NCI-H2171 treated with DMSO at 0.1 percent for 48 hours (cell line): ENCODE measurements at places on chromosomes 12 and 14.

DNA sequence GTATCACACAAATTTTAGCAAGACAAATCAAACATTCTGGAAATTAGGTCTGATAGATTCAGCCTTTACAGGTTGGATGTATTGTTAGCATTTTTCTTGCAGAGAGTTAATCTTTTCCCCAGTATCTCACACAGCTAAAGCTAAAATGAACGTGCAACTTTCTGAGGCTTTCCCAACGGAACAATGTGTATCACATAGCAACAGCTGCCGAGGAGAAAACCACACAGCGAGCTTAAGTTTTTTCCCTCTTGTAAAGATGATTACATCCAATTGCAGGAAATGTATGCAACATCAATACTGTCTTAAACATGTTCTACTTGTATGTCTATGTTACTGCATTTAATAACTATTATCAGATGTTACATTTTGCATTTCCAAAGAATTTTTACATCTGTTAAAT is 182.2 kb downstream of the CCDC59 start:
- peak; percentile 74 for DNase-seq

GRCh38 chr12:33431648-33432047 is 8.0 kb downstream of the SYT10 start:
- DNase-seq, result no peak

DNA sequence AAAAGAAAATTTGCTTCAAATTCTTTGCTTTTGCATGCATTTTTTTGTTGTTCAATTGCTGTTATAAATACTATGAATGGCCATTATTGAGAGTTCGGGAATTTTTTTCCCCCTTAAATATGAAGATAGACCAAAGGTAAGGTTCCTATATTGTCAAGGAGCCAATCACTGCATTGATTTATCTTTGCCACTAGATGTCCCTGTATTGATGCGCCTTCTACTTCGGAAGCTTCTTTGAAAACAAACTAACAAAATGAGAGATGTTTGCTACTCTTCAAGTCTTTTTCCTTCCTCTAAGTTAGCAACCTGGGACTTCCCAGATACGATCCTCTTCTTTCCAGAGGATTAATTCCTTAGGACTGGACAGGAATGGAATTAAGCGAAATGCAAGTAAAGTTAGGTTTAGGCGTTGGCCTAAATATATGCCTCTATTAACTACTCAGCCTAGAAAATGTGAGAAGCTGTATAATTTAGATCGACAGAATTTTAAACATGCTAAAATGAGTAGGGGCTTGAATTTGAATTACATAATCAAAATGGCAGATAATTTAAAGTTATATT is 318.1 kb downstream of the AEBP2 start:
- peak; percentile 45 for DNase-seq

- no peak for DNase-seq
Observed at GRCh38 chr12:24851341-24851740, 97.6 kb downstream of the BCAT1 start.

- DNase-seq, result no peak
Observed at GRCh38 chr14:96799489-96800054, 2.4 kb downstream of the VRK1 start.

GRCh38 chr14:80491131-80491530 is 279.8 kb upstream of the DIO2 start:
- no peak for DNase-seq

- DNase-seq, result no peak
Observed at GRCh38 chr12:29692237-29692636, 91.5 kb downstream of the TMTC1 start.

- DNase-seq, result no peak
Observed at GRCh38 chr12:131074221-131075083, 120.7 kb downstream of the ADGRD1 start.

GRCh38 chr12:86143162-86143561 is 113.0 kb downstream of the MGAT4C start:
- no peak for DNase-seq

GRCh38 chr12:96466939-96467751 is 22.2 kb upstream of the CFAP54 start:
- DNase-seq, result no peak

DNA sequence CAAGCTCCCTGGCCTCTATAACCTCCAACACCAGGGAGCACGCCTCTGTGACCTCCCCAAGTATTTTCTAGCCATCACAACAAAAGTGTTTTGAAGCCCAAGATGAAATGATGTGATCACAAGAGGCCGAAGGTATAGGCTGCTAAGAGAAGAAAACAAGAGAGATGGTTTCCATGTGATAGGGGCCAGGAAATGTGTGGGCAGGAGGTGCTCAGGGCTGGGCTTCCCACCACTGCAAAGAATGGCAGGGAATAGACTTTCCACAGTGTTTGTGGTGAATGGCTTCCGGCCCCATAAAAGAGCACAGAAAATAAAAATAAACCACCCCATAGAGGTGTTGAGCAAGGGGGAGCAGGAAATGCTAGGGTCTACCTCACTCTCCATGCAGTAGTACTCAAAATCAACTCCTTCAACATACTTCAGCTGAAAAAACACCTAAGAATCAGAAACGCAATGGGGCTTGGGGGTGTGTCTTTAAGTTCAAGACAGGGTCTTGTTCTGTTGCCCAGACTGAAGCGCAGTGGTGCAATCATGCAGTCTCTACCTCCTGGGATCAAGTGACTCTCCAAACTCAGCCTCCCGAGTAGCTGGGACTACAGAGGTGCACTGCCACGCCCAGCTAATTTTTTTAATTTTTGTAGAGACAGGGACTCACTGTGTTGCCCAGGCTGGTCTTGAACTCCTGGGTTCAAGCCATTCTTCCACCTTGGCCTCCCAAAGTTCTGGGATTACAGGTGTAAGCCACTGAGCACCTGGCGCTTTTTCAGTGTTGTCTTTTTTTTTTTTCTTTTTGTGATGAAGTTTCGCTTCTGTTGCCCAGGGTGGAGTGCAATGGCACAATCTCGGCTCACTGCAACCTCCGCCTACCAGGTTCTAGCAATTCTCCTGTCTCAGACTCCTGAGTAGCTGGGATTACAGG is 27.1 kb downstream of the DAD1 start:
- no peak for DNase-seq

DNA sequence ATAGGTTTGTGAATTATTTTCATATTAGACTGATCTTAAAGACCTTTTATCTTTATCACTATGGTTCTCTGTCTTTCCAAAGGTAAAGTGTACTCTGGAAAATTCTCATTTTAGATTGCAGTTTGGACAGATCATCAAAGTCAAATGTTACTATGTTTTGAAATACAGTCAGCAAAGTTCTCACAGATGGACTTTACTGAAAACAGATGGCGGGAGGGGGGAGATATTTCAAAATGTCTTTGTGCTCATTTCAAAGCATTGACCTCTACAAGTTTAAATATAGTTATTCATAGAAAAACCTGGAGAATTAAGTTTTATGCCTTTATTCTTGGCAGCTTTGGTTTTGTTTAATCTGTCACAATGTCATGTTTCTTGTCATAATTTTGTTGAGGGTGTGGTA is 51.8 kb upstream of the LRTM2 start:
- peak; percentile 94 for DNase-seq

DNA sequence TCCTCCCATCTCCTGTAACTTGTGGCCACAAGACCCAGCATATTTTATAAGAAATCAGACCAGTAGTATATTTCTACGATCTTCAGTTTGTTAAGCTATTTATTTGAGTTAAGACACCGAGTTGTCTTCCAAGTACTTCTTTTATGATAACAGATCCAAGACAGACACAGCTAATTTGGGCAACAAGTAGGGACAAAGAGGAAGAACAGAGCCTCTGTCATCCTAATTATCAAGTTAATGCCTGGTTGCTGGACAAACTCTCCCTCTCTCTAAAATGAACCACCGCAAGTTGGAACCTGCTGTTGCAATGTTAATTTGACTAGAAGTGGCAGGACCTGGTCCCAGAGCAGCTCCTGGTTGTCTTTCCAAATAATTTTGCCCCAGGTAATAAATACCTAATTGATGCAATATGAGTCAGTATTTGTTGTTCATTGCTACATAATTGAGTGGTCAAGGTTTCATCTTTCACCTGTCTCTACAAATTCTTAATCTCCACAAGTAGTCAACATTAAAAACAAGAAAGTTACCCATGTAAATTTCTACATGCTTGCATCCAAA is 323.7 kb downstream of the PAWR start:
- no peak for DNase-seq

GRCh38 chr14:91405241-91405721 is 12.3 kb downstream of the CCDC88C start:
- no peak for DNase-seq
